ENCODE measurements at places on chromosomes 6 and 20.

- peak; percentile 39 for DNase-seq
Observed at GRCh38 chr20:41717483-41717882, 99.3 kb upstream of the CHD6 start.

- no peak for DNase-seq
Observed at GRCh38 chr6:33445119-33445603, 9.2 kb upstream of the ZBTB9 start.

DNA sequence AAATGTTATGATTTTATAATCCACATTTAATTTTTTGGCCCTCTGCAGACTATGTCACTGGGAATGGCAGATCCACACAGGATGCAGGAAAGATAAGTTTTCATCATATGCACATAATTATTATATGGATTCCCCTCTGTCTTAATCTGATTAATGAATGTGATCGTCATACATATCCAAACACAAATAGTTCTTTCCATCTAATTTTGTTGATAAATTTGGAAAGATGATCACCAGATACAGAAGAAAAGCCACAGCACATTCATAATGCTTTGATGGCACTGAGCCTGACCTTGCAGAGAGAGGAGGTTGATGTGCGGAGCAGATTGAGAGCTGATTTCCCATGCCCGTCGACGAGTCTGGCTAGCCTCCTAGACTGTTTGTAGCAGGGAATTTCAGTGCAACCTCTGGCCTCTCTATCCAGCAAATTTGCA is 471.5 kb downstream of the EPM2A start:
- no peak for DNase-seq

DNA sequence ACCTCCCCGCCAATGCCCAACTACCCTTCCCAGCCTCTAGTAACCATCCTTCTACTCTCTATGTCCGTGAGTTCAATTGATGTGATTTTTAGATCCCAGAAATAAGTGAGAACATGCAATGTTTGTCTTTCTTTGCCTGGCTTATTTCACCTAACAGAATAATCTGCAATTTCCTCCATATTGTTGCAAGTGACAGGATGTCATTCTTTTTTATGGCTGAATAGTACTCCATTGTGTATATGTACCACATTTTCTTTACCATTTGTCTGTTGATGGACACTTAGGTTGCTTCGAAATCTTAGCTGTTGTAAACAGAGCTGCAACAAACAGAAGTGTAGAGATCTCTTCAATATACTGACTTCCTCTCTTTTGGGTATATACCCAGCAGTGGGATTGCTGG is 65.0 kb downstream of the RNF217 start:
- DNase-seq: no peak

DNA sequence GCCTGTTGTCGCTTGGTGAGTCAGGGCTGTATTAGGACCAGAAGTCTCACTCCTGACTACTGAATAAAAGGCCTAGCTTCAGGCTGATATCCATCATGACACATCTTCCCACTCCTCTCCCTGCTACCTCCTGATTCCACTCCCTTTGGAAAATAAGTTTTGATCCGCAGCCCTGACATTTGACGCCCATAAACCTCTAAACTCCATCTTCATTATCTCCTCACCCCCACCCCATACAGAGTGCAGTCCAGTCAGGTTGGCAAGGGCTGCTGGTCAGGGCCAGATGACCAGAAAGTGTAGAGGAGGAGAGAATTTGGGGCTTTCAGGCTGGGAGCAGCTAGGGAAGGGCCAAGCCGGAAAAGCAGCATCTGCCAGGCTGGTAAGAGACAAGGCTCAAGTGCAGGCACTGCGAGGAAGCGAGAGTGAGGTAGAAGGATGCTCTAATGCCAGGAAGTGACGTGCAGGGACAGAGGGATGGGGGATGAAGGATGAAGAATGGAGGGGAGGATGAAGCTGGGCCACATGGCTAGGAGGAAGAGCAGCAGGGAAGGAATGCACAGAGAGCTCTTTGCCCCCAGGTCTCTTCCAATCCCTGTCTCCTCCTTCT is 1.2 kb downstream of the GGT7 start:
- no peak for DNase-seq

- DNase-seq: peak; percentile 98
Observed at GRCh38 chr6:148723484-148723883, 23.3 kb upstream of the UST start.

- DNase-seq: peak; percentile 7
Observed at GRCh38 chr20:15596220-15596890, 976.9 kb downstream of the KIF16B start.

DNA sequence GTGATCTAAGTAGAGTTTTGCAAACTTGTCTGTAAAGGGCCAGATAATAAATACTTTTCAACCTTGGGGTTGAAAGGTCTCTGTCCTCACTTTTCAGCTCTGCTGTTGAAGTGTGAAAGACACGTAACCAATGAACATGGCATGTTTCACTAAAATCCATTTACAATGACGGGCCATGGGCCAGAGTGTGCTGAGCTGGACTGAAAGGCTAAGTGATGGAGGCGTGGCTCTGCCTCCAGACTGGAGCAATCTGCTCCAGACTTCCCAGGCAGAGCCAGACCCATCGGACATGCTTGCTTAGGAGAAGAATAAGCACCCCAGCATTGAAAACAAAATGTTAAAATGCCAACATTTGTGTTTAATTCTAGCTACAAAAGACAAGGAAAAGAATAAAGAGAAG is 41.4 kb downstream of the SCAND1 start:
- no peak for DNase-seq

GRCh38 chr6:45610832-45611231 is 233.1 kb upstream of the SUPT3H start:
- DNase-seq: no peak

GRCh38 chr20:50547964-50548363 is 37.8 kb downstream of the PTPN1 start:
- DNase-seq: no peak

- no peak for DNase-seq
Observed at GRCh38 chr20:35673884-35674283, 9.2 kb upstream of the CPNE1 start.

GRCh38 chr6:14930366-14930989 is 315.4 kb upstream of the JARID2 start:
- no peak for DNase-seq

DNA sequence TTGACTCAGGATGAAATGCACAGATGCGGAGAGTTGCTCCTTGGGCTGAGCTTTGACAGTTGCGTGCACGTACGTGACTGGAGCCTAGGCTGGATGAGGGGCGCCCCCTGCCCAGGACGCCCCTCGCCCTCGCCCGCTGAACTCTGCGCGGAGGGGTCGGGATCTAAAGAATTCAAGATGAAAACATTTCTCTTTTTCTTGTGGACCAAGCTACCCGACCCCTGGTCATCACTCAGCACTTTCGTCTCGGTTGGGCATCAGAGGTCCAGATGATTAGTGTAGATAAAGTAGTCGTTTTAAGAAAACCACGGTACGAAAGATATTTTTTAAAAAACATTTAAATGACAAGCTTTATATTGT is 700 bp downstream of the DTD1 start:
- DNase-seq: no peak

GRCh38 chr20:38083338-38084048 is 49.9 kb downstream of the RPRD1B start:
- peak; percentile 15 for DNase-seq

All from EH (cell line).